Body of pancreas (tissue), 4 donors: ENCODE measurements at places on chromosomes 5 and 9. TPM values are rescaled to one million over a fixed set of nuclear protein-coding genes. Genes with fewer than 3 reads are reported as not detected.

DNA sequence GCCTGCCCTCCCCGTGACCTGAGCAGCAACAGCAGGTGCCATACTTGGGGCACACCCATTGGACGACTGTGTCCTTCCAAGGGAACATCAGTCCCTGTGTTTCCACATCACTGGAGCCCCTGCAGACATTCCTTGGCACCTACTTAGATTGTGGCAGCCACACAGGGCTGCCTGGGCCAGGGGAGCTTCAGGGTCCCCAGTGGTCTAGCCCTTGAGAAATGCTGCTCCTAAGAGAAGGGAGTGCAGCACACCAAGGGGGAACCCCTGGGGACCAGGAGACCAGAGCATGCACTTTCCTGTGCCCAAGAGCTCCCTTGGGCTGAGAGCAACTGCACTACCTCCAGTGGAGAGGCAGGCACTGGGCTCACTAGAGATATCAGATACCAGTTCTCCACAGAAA, 20.1 kb upstream of the ABLIM3 start:
- no peak overlapping the region for H3K4me3 ChIP-seq
- no peaks in the 10 kb centered on the region for H3K36me3 ChIP-seq
- H3K27ac ChIP-seq: no peak overlapping the region
- H3K4me1 ChIP-seq: peaks cover 10% of the 10 kb centered on the region
- DNase-seq: no peak

- no peaks in the 10 kb centered on the region for H3K4me1 ChIP-seq
- no peak for DNase-seq
- H3K36me3 ChIP-seq: no peaks in the 10 kb centered on the region
- no peak overlapping the region for H3K4me3 ChIP-seq
- H3K27ac ChIP-seq: no peak overlapping the region
- no peaks in the 10 kb centered on the region for H3K27me3 ChIP-seq
Measured at GRCh38 chr5:17021602-17021932, 85.5 kb upstream of the MYO10 start.

DNA sequence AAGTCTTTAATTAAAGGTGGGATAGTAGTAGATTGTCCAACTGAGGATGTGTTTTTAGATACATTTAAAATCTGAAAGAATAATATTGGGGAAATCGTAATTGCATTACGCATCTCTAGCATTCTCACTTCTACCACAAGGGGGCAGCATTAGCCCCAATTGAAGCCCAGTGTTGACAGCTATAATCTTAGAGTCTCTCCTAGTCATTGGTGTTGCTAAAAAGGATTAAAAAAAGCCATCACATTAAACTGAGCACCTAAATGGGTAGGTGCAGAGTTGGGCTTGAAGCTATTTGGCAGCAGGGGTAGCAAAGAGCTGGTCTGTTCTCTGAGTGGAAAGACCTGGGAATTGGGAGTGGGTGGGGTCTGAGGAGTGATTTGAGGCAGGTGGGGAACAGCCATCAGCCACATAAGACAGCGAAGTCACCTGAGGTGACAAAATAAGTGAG, 177.2 kb downstream of the OSTF1 start:
- no peaks in the 10 kb centered on the region for H3K4me1 ChIP-seq
- H3K4me3 ChIP-seq: no peak overlapping the region
- H3K27me3 ChIP-seq: no peaks in the 10 kb centered on the region
- H3K36me3 ChIP-seq: no peaks in the 10 kb centered on the region
- no peak overlapping the region for H3K27ac ChIP-seq

GRCh38 chr9:96293498-96294158, 8.3 kb downstream of the HSD17B3 start:
- no peaks in the 10 kb centered on the region for H3K36me3 ChIP-seq
- H3K4me3 ChIP-seq: no peak overlapping the region
- H3K27ac ChIP-seq: no peak overlapping the region
- no peak for DNase-seq
- H3K27me3 ChIP-seq: no peaks in the 10 kb centered on the region
- no peaks in the 10 kb centered on the region for H3K4me1 ChIP-seq

Gene CCL27
- not detected for total RNA-seq

GRCh38 chr5:173881811-173882575, 6.2 kb upstream of the CPEB4 start:
- H3K4me1 ChIP-seq: peaks cover 35% of the 10 kb centered on the region
- DNase-seq: no peak
- no peaks in the 10 kb centered on the region for H3K27me3 ChIP-seq
- H3K27ac ChIP-seq: no peak overlapping the region
- H3K4me3 ChIP-seq: no peak overlapping the region
- no peaks in the 10 kb centered on the region for H3K36me3 ChIP-seq

Gene PCDHGC5
- 2.0 TPM for total RNA-seq

Gene ADGRD2
- total RNA-seq: not detected

DNA sequence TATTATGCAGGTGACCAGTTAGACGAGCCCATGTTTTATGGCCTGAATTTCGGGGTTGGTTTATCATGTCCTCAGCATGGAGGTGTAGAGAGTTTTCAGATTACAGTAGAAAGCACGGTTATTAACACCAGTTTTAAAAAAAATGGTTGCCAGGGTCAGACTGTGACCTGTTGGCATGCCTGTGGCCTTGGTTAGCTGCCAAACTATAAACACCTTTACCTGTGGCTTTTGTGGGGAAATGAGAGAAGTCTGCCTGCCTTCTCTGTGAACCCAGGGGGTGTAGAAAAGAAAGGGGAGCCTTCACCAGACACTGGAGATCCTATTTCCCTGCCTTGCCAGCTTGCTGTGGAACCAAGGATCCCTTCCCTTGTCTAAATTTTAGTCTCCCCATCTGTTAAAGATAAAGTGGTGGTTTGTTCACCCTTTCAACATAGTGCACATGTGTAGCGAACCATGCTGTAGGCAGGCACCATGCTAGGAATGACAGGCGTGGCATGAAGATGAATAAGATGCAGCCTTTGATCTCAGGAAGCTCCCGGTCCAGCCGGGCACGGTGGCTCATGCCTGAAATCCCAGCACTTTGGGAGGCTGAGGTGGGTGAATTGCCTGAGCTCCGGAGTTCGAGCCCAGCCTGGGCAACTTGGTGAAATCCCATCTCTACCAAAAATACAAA, 6.1 kb upstream of the PHF19 start:
- H3K36me3 ChIP-seq: no peaks in the 10 kb centered on the region
- H3K4me3 ChIP-seq: no peak overlapping the region
- H3K4me1 ChIP-seq: no peaks in the 10 kb centered on the region
- H3K27me3 ChIP-seq: no peaks in the 10 kb centered on the region
- DNase-seq: peak; percentile 35
